ENCODE measurements at places on chromosomes 7 and 10.

- DNase-seq = no peak
Measured at GRCh38 chr7:108332937-108333336, 123.3 kb downstream of the NRCAM start.

GRCh38 chr7:121730869-121731268 is 142.1 kb upstream of the PTPRZ1 start:
- DNase-seq = no peak

- DNase-seq = no peak
Measured at GRCh38 chr7:41659539-41659938, 43.4 kb downstream of the INHBA start.

DNA sequence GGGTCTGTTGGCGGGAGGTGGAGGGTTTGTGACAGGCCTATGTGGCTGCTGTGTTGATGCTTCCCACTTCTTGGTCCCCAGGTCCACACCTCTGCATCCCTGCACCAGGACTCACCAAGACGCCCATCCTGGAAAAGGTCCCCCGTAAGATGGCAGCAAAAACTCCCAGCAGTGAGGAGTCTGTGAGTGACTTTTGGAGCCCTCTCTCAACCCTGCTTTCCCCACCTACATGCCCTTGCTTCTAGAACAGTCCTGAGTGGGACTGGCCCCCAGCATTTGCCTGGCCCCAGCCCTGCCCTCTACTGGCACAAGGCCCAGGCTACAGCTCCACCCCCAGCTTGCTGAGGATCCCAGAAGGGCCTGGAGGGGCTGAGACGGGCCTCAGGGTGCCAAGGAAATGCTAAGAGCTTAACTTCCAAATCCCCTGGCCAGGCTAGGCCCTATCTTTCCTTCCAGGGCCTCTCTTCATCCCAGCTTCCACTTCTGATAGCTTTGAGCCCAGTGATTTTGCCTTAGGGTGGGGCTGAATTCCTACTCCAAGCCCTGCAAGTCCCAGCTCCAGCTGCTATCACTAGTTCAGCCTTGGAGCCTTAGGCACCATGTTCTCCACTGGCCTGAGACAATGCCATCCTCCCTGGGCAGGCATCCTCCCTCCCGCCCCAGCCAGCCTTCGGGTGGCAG is 2.7 kb downstream of the CHAT start:
- DNase-seq = no peak

DNA sequence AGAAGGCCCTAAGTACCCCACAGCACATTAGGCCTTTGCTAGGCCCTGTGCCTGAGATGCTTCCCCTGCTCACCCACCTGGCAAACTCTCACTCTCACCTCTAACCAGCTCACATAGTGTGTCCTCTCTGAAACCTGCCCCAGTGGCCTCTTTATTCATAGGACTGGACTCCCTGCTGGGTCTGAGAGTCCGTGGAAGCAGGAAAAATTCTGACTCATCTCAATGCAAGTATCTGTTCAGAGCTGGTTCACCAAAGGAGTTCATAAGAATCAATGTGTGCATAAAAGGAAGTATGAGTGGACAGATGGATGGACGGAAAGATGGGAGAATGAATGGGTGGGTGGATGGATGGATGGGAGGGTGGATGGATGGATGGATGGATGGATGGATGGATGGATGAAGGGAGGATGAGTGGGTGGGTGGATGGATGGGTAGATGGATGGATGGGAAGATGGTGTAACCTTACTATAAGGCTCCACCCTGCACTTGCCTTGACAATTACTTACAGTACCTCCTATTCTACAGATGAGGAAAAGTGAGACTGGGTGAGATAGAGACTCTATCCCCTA is 111.2 kb upstream of the ZMIZ1 start:
- no peak for DNase-seq

GRCh38 chr10:112308125-112308502 is 24.9 kb downstream of the TECTB start:
- DNase-seq = no peak

- DNase-seq = no peak
Measured at GRCh38 chr10:62330213-62330612, 44.0 kb upstream of the ZNF365 start.

DNA sequence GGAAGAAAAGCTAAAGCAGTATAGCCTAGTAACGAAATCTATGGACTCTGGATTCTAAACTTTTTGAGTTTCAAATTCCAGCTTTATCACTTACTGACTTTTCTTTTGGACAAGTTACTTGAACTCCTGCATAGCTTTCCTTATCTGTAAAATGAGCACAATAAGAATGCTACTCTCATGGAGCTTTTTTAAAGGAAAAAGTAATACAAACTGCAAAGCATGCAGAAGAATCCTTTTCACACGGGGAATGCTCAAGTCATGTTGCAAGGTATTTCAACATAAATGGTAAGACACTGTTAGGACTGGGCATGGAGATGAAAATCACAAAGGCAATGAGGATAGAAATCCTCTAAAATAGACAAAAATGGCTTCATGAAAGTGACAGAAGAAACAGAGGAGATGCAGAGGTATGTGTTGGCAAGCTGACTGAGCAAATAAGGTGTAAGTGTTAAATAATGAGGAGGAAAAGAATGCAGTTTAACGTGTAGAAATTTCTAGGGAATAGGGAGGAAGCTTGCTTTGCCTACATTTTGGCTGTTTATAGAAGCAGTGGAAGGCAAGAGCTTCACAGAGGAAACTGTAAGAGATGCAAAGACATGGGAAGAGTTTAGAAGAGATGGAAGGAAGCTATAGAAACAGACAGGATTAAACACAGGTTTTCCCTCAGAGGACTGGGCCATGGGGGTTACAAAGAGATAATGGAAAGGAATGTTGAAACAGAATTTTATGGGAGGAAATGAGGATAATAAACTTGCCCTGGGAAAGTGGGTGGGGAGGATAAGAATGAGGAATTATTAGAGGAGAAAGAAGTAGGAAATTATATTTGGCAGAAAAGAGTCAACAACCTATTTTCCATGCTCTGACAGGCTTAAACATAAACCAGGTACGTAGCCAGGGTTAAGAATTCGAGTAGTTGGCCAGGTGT is 28.8 kb upstream of the SNX13 start:
- DNase-seq = no peak

DNA sequence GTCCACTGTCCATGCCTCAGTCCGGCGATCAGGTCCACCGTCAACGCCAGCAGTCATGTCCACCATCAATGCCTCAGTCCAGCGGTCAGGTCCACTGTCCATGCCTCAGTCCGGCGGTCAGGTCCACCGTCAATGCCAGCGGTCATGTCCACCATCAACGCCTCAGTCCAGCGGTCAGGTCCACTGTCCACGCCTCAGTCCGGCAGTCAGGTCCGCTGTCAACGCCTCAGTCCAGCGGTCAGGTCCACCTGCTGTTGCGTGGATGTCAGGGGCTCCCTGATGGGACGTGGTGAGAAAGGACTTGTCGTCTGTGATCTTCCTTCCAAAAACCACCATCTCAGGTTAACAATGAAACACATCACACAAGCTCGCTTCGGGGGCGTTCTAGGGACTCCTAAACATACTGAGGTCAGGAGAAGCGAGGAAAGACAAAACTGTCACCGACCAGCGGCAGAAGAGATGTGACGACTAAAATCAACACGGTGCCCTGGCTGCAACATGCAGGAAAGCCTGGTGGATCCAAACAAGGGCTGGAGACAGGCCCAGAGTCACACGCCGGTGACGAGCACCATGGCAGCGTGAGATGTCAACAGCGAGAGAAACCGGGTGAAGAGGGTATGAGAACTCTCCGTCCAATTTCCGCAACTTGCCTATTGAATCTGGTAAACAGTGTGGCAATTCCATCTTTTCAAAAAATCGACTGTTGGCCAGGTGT is 264.2 kb downstream of the MAD1L1 start:
- no peak for DNase-seq

DNA sequence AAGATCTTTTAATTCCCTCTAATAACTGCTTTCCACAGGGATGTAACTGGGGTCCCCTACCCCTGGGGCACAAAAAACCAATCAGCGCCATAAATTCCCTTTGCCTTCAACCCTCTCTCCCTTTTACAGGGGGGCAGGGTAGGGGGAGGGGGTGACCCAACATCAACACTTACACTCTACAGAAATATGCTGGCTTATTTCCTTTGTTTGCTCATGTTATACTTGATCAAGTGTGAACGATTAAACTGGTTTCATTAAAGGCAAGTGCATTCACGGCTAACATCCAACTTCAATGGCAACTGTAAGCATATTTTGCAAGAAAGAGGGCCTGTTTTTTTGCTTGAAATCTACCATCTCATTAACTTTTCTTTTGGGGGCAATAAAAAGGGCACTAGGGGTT is 2.9 kb downstream of the CTBP2 start:
- no peak for DNase-seq

DNA sequence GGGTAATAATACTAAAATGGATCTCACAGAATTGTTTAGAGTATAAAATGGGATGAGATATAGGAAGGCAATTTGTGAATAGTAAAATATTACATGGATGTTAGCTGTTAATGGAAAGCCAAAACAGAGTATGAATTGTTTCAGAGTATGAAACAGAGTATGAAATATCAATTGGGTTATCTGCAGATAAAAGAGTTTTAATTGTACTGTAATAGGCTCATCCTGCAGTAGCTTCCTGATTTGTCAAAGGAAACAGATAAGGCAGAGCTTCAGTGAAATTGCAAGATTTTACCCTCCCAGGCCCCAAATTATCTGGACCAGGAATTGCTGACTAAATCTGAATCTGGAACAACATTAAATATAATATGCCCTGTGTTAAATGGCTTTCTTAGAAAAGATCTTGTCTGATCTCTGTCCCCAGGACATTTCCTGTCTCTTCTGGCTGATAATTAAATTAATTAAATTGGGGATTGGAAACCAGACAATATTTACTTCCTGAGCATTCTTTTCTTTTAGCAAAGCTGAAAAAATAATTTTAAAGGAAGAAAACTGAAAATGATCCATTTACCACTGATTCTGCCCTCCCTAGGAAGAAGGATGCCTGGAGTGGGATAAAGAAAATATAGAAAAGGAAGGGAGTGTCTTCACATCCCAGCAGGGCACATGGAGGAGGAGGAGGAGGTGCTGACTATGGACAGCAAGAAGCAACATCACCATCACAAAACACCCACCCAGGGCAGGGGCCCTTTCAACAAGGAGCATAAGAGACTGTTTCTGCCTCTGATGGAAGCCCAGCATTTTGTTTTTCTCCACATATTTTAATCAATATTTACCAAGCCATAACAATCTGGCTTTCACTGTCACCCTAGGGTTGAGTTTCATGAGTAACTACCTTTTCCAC is 18.5 kb downstream of the PTN start:
- DNase-seq = no peak

DNA sequence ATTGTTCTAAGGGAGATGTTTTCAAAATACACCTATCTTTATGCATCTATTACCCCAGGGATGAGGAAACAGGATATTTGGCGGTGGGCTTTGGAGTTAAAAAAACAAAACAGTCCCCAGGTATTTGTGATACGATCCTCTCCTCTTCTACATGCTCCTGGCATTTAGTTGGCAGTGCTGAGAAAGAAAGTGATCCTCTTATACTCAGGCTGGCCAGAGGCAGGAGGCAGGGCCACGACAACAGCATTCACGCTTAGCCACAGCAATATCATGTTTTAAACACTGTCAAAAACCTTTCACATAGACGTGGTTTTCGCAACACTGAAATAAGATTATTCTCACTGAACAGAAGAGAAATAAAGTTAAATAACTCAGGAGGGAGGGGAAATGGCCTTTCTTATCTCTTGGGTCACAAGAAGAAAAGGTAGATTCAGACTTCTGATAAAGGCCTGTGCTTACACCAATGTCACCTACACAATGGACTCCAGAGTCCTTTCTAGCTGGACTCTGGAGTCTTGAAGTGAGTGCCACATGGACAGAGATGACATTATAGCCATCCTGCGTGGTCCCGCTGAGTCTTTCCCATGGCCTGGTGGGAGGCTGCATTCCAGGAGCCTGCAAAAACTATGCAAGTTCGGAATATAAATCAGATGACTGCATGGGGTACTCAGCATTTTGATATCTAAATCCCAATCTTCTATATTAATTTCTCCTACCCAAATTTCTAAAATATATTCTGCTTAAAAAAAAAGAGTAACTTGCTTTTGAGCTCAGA is 88.7 kb downstream of the PIP4K2A start:
- no peak for DNase-seq

DNA sequence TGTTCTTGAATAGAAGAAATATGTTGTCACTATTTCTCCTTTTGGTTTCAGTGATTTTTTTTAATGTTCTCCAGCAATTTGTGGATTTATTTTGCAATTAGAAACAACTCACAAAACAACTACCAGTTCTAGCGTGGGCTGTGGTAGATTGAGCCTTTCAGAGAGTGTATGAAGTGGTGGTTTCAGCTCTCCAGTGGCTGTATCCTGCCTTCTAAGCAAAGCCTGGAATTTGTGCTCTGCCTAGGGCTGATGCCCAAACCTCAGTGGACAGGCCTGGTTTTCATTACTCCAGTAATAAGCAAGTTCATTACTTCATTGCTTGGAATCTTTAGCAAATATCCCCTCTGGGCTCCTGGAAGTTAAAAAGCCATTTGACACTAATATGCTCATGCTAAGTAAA is 35.9 kb downstream of the APBB1IP start:
- no peak for DNase-seq

DNA sequence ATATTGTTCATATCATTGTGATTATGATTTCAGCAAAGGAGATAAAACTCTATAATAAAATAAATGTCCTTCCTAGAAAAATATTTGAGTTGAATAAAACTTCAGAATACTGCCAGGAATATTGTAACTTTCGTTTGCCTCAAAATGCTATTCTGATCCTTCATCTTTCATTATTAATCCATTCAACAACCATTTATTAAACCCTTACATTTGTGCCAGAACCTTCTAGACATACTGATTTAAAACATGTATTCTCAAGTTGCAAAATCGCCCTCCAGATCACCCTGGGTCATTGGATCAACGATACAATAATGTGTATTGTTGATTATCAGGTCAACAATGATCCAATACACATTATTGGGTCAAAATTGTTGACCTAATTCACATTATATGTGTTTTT is 759.8 kb downstream of the CNTNAP2 start:
- no peak for DNase-seq

DNA sequence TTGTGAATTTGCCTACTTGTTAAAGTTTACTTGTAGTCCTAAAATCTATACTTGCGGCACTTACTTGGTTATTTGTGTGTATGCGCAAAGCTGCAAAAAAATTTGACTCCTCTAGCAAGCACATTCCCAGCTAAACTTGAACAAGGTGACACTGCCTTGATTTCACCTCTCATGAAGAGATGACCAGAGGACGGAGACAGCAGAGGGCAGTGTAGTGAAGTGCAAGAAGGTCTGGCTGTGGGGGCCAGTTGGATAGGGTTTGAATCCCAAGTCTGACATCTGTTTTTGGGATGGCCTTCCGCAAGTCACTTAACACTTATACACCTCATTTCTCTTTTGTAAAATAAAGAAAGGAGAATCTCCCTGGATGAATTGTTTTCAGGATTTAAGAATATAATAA is 15.7 kb downstream of the SLK start:
- no peak for DNase-seq

DNA sequence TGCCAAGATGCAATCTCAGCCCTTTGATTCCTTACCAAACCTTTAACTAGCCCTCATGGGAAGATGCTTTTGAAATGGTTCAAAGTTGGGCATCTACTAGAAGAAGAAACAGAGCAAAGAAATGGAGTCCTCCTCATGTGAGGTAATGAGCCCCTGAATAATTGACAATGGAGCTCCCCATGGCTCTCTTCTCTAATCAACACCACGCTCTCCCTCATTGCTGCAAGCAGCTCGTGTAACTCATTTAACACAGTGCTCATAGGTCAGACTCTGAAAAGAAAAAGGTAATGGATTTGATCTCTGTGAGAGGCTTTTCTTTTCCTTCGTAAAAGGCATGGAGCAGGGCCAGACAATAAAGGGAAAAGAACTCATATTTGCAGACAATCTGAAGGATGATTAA is 312.8 kb downstream of the PHTF2 start:
- no peak for DNase-seq

GRCh38 chr10:126163506-126163905 is 224.8 kb downstream of the ADAM12 start:
- DNase-seq = no peak
